ENCODE measurements at places on chromosomes 6 and 20.

DNA sequence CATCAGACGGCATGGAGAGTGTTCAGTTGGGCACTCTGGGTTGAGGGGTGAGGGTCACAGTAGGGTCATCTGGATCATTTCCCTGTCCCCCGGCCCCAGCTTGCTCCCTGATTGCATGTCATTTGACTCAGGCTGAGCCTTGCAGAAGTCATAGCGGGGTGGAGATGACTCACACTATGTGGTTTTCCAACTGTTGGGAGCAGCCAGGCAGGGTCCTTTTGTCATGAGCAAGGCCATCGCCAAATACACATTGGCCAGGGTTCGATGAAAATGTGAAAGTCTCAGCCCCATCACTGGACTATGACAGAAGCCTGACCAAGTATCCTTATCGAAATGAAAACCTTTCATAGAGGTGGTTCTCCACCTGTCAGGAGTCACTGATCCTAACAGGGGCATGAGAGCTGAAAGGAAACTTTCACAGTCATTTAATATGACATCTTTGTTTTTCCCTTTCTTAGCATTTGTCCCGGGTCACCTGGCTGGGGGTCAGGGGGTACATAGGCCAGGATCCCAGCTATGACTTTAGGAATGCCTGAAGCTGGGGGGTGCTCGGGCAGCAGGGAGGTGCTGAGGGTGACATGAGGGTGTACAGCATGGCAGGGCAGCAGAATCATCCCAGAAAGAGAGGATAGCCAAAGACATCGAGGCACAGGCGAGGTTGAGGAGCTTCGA lies 70.2 kb upstream of the CD93 start:
- no peak for DNase-seq

GRCh38 chr6:166774770-166775169 lies 147.7 kb upstream of the RPS6KA2 start:
- no peak for DNase-seq

DNA sequence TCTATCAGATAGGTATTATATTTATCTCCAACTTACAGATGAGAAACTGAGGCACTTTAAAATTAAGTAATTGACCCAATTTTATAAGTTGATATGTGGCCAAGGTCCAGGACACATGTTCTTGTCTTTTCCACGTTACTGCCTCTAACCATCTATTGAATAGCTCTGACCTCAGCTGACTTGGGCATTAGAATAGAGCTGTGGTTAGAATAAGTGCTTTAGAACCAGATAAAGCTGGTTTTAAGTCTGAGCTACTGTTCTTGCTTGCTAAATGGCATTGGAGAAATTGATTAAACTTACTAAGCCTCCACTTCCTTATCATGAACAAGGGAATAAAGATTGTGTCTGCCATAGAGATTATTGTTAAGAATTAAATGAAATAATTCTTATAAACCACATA lies 147.8 kb upstream of the DTNBP1 start:
- no peak for DNase-seq

DNA sequence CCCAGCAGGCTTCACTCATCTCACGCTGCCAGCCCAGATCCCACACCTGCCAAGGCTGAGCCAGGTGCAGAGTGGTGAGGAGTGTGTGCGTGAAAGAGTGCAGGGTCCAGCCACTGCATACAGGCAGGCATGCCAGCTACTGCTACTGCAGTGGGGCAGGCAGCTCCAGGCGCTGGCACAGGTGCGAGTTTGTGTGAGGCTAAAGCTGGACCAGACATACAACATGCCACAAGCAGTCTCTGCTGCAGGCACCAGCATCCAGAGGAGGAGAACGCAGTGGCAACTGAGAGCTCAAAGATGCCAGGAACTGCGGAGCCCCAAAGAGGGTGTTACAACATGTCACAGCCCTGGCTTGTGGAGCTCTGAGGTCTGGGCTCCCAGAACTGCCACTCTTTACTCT lies 149.8 kb downstream of the EYS start:
- DNase-seq, result no peak

GRCh38 chr20:9583151-9583550 lies 68.8 kb downstream of the LAMP5 start:
- no peak for DNase-seq

DNA sequence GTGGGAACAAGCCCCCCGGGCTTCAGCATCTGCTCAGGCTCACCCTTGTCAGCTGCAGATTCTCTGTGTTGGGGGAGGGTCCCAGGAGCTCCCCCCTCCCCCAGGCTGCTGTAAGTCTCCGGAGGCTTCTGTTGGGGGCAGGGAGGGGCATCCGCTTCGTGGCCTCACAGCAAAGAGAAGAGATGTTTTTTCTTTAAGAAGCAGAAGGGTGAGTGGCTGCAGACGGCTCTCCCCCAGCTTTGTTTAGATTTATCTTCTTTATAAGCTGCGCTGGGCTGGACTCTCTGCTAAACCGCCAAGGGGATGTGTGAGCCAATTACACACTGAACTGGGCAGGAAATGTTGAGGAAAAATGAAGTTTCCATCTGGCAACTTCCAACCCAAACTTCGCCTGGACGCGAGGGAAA lies 48.7 kb upstream of the GATA5 start:
- DNase-seq, result no peak

DNA sequence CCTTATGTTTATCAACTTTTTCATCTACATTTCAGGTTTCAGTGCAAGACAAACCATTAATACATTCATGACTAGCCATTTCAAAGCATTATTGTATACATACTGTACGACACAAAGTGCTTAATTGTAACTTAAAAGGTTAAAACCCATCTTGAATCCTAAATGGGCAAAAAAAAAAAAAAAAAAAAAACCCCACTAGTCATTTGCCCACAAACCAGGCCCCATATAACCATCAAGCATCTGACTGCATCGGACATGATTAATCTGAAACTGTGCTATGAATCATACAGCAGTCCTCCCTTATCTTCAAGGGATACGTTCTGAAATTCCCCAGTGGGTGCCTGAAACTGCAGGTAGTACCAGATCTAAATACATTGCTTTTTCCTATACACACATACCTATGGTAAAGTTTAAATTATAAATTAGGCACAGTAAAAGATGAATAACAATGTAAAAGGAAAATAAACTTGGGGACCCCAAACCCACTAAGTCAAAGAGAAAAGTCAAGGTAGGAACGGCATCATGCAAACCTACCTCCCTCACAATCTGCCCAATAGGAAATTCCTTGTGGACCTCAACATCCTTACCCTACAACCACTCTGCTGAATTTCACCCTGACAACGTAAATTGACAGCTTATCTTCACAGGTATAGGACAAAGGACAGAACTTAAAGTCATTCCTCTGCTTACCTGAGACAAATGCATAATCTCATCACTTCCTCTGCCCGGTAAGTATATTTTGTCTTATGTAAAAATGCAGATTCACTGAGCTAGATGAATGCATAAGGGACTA lies 14.3 kb downstream of the B4GALT5 start:
- DNase-seq, result peak; percentile 37

GRCh38 chr6:33761922-33762629 lies 15.4 kb upstream of the IP6K3 start:
- DNase-seq, result peak; percentile 27

- no peak for DNase-seq
Observed at GRCh38 chr6:42131531-42131930, 10.9 kb downstream of the C6orf132 start.
